ENCODE measurements at places on chromosomes 16 and 17.

DNA sequence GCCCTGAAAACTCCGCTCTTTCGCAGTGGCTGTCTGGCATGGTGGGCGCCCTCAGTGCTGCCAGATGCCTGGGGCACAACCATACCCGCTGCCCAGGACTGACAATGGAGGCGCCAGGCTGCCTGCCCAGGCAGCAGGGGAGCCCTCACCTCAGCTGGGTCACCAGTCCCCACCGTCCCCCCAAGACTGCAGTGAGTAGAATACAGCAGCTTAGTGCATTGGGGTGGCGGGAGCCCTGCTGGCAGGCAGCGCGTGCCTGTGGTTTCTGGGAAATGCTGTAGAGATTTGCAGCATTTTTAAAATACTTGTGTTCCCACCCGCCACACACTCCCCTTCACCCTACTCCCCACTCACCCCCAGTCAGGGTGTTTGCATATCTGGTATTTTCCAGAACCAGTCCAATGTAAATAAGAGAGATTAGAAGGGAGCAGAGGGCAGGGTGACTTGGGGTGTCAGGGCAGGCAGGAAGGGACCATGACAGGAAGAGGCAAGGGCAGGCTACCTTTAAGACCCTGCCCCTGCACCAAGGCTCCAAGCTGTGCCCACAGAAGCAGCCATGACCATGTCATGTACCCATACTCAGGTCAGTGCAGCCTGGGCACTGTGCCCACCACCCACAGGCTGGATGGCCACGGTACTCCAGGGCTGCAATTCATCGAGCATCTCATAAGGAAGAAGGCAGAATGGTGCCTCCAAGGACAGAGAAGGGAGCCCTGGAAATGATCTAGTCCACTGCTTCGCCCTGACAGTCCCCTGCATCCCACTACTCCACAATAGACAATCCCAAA lies 21.5 kb downstream of the MYO18A start:
- DNase-seq = peak; percentile 56
- no peaks in the 10 kb centered on the region for H3K36me3 ChIP-seq
- H3K27me3 ChIP-seq = no peaks in the 10 kb centered on the region
- H3K4me1 ChIP-seq = peaks cover 71% of the 10 kb centered on the region
- no peak overlapping the region for H3K4me3 ChIP-seq

DNA sequence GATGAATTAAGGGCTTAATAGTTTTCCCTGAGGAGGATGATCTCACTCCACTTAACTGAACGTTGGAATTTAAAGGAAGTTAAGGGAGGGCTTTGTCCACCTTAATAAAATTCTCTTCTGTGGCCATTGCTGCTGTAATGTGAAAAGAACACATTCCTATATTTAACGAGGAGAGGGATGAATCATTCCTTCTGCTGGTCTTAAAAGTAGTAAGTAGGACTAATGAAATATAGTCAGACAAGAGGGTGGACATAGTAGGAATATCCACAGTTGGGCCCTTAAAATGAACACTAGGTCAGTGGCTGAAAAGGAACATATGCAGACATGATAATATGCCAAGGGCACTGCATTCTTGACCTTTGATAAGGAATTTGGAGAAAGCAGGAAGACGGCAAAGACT lies 405.6 kb downstream of the PMP22 start:
- DNase-seq = no peak
- H3K4me3 ChIP-seq = no peak overlapping the region
- no peaks in the 10 kb centered on the region for H3K27me3 ChIP-seq
- no peak overlapping the region for H3K27ac ChIP-seq

DNA sequence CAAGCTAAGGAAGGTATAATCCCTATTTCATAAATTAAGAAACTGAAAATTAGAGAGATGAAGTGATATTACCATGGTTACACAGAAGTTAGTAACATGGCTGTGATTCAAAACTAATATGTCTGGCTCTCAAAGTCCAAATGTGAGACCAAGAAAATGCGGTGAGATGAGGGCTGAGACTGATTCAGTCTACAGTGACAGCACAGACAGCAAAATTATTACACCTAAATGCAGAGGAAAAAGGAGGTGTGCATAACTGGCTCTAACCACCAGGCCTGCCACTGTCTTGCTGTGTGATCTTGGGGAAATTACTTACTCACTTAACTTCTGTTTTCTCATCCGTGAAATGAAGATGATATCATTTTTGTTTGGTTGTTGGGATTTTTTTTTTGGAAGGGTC lies 270.0 kb upstream of the SOX9 start:
- no peaks in the 10 kb centered on the region for H3K27me3 ChIP-seq
- no peak for DNase-seq
- no peak overlapping the region for H3K4me3 ChIP-seq
- no peak overlapping the region for H3K27ac ChIP-seq
- H3K4me1 ChIP-seq = no peaks in the 10 kb centered on the region
- H3K36me3 ChIP-seq = no peaks in the 10 kb centered on the region

DNA sequence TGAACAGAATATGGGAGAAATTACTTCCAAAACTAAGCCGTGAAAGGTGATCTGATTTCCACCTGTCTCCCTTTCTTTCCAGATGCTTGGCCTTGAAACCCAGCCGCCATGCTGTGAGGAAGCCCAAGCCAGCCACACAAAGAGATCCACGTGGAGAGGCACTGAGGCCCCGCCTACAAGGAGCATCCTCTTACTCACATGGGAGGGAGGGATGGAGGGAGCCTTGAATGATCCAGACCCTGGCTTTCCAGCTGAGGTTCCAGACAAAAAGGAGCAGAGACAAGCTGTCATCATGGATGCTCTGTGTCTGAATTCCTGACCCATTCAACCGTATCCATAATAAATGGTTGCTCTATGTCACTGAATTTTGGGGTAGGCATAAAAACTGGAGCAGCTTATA lies 48.9 kb upstream of the HAPSTR1 start:
- no peak overlapping the region for H3K4me3 ChIP-seq
- H3K27ac ChIP-seq = no peak overlapping the region
- no peaks in the 10 kb centered on the region for H3K27me3 ChIP-seq
- H3K4me1 ChIP-seq = peaks cover 3% of the 10 kb centered on the region

GRCh38 chr17:61285526-61286320 lies 113.9 kb upstream of the TBX2 start:
- H3K36me3 ChIP-seq = no peaks in the 10 kb centered on the region
- no peak overlapping the region for H3K27ac ChIP-seq
- no peak overlapping the region for H3K4me3 ChIP-seq
- no peak for DNase-seq

DNA sequence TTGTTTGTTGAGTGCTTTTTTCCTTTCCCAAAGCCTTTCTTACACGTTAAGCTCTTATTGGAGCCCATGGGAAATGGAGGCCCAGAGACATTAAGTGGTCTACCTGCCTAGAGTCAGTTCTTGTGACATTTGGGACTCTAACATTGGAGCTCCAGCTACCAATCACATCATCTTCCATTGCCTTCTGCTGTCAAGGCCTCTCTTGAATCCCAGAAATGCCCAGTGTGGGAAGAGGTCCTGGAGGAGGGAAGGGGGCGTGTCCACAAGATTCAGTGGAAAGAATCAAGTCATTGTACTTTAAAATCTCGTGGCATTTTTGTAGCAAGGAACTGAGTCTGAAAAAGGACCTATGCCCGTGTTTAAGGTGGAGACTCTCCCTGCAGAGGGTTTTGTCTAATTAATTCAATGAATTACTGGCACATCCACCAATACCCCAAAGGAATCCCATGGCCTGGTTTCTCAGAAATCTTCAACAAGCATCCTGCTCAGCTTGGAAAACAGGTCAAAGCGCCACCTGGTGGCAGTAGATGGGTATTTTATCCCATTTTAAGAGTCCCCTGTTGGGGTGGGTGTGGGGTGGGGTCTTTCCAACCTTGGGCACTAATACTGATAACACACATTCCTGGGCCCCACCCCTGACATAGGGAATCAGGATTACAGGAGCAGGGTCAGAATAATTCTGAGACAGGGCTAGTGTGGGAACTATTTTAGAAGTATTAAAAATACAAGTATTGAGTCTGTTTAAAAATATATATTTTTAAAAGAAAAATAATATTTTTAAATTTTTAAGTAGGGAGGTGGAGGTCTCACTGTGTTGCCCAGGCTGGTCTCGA lies 24.6 kb downstream of the GPT2 start:
- no peak overlapping the region for H3K4me3 ChIP-seq
- no peaks in the 10 kb centered on the region for H3K27me3 ChIP-seq
- peak overlapping the region; percentile 27 for H3K27ac ChIP-seq
- H3K36me3 ChIP-seq = peaks cover 18% of the 10 kb centered on the region
- peak; percentile 65 for DNase-seq
- peaks cover 39% of the 10 kb centered on the region for H3K4me1 ChIP-seq

DNA sequence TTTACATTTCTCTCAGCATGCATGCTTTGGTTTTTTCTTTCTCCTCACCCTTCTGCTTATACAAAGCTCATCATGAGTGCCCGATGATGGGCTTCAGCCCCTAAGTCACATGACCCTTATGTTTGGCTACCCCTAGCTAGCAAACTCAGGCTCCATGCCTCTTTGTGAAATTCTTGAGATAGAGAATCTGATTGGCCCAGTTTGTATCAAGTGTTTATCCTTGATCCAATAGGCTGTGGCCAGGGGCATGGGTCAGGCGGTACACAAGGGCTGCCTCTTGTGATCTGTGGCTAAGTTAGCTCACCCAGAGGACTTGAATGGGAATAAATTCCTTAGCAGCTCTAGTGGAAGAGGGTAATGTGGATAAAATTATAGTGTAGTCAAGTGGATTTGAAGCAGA lies 11.5 kb upstream of the TOX3 start:
- H3K27ac ChIP-seq = no peak overlapping the region
- H3K4me3 ChIP-seq = no peak overlapping the region

- no peaks in the 10 kb centered on the region for H3K27me3 ChIP-seq
- H3K36me3 ChIP-seq = peaks cover 17% of the 10 kb centered on the region
- no peak for DNase-seq
Observed at GRCh38 chr16:71846431-71846830, 655 bp downstream of the ATXN1L start.

GRCh38 chr16:55665511-55665910 lies 9.7 kb downstream of the SLC6A2 start:
- no peak for DNase-seq
- no peak overlapping the region for H3K27ac ChIP-seq
- H3K36me3 ChIP-seq = no peaks in the 10 kb centered on the region
- no peaks in the 10 kb centered on the region for H3K27me3 ChIP-seq

GRCh38 chr16:68972720-68973119 lies 129.4 kb downstream of the TANGO6 start:
- H3K36me3 ChIP-seq = no peaks in the 10 kb centered on the region
- H3K4me1 ChIP-seq = no peaks in the 10 kb centered on the region
- H3K4me3 ChIP-seq = no peak overlapping the region
- H3K27me3 ChIP-seq = no peaks in the 10 kb centered on the region
- no peak overlapping the region for H3K27ac ChIP-seq

- no peak for DNase-seq
- no peak overlapping the region for H3K4me3 ChIP-seq
- no peaks in the 10 kb centered on the region for H3K36me3 ChIP-seq
- no peaks in the 10 kb centered on the region for H3K27me3 ChIP-seq
Observed at GRCh38 chr17:151004-151403, 13.6 kb downstream of the SCGB1C2 start.

- no peak overlapping the region for H3K27ac ChIP-seq
- no peaks in the 10 kb centered on the region for H3K36me3 ChIP-seq
- H3K4me3 ChIP-seq = no peak overlapping the region
- no peak for DNase-seq
- H3K27me3 ChIP-seq = no peaks in the 10 kb centered on the region
Observed at GRCh38 chr16:86029131-86029741, 130.3 kb downstream of the IRF8 start.

DNA sequence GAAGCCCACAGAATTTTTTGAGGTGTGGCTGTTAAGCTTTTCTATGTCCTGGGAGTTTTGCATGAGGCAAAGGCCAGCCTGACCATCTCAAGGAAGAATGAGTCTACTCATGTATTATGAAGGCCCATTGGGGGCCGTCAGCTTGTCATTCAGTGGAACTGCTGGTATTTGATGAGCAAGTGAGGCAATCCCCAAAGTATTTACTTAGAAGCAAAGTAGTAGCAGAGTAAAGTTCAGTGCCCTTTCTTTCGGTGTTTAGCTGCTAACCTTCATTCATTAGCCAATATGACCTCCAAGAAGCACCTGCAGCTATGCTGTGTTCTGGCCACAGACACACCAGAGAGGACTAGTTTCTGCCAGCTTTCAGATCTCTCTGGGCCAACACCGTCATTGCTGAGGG lies 80.2 kb downstream of the RPA1 start:
- no peak overlapping the region for H3K4me3 ChIP-seq
- peaks cover 14% of the 10 kb centered on the region for H3K27me3 ChIP-seq
- H3K27ac ChIP-seq = no peak overlapping the region
- DNase-seq = no peak
- no peaks in the 10 kb centered on the region for H3K36me3 ChIP-seq

DNA sequence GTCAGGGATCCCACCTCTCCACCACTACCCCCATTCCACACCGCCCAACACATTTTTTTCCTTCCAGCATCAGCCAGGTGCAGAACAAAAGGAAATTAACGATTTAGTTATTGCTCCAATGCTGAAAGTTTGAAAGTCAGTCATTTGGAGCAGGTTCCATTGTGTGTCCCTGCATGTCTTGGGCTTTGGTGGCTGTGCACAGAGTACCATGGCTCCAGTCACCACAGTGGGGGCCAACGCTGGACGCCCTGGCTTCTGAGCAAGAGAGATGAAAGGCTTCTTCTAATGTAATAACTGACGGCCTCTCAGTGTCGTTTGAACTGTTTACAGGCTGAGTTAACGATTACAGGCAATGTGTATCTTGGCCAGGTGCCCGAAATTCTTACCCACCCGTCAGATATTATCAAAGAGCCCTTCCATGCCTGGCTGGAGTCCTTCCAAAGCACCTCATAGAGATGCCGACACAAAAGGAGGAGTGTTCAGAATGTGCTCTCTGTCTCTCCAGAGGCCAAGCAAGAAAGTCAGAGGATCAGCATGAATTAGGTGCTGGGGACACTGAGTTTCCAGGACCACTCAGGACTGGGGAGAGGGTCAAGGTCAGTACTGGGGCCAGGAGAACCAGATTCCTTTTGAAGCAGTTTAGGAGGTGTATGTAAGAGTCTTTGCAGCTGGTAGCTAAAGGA lies 25.9 kb downstream of the RNF43 start:
- no peaks in the 10 kb centered on the region for H3K27me3 ChIP-seq
- H3K4me3 ChIP-seq = no peak overlapping the region
- DNase-seq = peak; percentile 95
- no peaks in the 10 kb centered on the region for H3K36me3 ChIP-seq
- peaks cover 64% of the 10 kb centered on the region for H3K4me1 ChIP-seq
